Activated CD4-positive, alpha-beta T cell treated with anti-CD3 and anti-CD28 coated beads, Interleukin-2, amount 50 U/mL, for 48 hours (primary cell): ENCODE measurements at places on chromosomes 4 and X.

DNA sequence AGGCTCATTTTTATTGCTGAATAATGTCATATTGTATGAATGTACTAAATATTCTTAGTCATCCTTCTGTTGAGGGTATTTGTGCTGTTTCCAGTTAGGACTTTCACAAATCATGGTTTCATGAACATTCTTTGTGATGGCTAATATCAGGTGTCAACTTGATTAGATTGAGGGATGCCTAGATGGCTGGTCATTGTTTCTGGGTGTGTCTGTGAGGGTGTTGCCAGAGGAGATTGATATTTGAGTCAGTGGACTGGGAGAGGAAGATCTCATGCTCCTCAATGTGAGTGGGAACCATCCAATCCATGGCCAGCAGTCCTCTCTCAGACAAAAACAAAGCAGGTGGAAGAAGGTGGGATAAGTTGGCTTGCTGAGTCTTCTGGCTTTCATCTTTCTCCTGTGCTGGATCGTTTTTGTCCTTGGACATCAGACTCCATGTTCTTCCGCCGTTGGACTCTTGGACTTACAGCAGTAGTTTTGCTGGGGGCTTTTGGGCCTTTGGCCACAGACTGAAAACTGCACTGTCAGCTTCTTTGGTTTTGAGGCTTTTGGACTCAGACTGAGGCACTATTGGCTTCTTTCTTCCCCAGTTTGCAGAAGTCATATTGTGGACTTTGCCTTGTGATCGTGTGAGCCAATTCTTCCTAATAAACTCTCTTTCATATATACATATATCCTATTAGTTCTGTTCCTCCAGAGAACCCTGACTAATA, 11.9 kb upstream of the HS3ST1 start:
- DNase-seq: no peak

GRCh38 chr4:25060241-25060962, 29.7 kb upstream of the LGI2 start:
- no peak for DNase-seq

DNA sequence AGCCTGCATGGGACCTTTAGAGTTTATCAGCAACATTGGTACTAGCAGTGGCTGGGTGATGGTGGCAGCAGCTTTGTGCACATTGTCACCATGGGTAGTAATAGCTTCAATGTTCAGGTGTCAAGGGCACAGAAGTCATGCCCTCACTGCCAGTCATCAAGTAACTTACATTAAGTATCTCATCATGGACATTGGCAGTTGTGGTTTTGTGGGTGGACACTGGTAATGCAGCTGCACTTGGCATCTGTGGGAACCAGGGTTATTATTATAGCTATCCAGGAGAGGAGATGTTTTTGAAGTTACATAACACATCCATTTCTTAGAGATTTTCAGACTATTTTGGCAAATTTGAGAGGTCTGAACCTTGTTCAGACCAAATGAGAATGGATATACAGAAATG, 243.2 kb upstream of the NOCT start:
- DNase-seq: no peak

GRCh38 chr4:26529479-26529878, 39.2 kb upstream of the CCKAR start:
- DNase-seq: no peak

GRCh38 chrX:41518127-41518840, 71.1 kb downstream of the NYX start:
- DNase-seq: peak; percentile 35

GRCh38 chrX:15600745-15601144, at the start of gene ACE2:
Gene ACE2 (minus strand): TSS chrX:15600960. CDS start chrX:15600911, 49 bp downstream.
- DNase-seq: no peak

DNA sequence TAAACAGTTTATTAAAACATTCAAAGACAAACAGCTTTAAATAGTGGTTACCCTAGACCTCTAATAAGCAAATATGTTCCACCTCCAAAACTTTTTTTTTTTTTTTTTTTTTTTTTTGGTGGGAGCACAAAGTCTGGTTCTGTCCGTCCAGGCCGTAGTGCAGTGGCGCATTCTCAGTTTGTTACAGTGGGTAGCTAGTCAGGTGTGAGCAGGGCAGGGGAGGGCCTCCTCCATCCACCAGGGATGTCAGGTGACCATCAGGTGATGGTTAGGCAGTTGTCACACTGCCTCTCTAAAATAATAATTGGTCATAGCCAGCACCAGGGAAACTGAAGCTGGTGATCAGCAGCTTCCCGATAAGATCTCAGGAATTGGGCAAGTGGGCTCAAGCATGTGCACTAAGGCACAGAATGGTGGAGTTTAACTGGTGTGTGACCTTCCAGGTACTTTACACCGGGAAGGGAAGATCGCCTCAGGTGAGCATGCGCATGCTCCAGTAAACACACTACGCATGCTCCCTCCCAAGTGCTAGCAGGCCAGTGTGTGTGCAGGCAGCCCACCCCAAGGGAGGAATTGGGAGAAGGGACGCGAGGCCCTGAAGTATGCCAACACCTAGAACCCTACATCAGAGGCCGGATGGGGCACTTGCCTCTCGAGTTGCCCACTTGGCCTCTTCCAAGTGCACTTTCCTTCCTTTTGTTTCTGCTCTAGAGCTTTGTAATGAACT, 27.2 kb downstream of the TNIP2 start:
- no peak for DNase-seq

- DNase-seq: no peak
Measured at GRCh38 chrX:125340490-125340889, 20.8 kb downstream of the TEX13C start.

GRCh38 chrX:2690856-2691542, at the start of gene CD99:
Gene CD99 (plus strand): TSS chrX:2691295. CDS start chrX:2691361, 66 bp downstream.
- DNase-seq: peak; percentile 87

- DNase-seq: no peak
Measured at GRCh38 chr4:139770361-139770760, 104.7 kb downstream of the MGST2 start.

DNA sequence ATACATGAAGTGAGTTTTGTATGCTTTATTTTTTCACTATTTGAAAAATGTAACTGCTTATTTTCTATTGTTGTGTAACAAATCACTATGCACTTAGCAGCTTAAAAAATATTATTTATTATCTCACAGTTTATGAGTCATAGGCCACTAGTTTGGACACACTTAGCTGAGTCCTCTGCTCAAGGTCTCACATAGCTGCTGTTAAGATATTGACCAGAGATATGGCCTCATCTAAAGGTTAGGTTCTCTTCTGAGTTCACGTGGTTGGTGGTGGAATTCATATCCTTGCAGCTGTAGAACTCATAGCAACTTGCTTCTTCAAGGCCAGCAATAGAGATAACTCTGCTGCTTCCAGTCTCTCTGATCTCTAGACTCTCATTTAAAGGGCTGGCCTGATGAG, 534.4 kb downstream of the SPRY1 start:
- no peak for DNase-seq

- DNase-seq: no peak
Measured at GRCh38 chr4:183823434-183823833, 81.7 kb upstream of the STOX2 start.
